CD14-positive monocyte (primary cell): ENCODE measurements at places on chromosomes 5 and 9.

DNA sequence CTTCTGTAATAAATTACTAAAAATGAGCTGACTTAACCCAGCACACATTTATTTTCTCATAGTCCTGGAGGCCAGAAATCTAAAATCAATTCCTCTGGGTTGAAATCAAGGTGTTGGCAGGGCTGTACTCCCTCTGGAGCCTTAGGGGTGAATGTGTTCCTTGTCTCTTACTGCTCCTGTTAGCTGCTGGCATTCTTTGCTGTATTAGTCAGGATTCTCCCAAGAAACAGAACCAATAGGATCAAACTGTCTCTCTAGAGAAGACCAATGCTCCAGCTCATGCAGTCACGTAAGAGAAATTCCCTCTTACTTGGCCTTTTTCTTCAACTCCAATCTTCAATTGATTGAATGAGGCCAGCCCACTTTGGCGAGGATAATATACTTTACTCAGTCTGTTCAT, 15.3 kb upstream of the CD180 start:
- peaks cover 37% of the 10 kb centered on the region for H3K4me1 ChIP-seq
- H3K36me3 ChIP-seq: no peaks in the 10 kb centered on the region
- no peaks in the 10 kb centered on the region for H3K27me3 ChIP-seq
- no peak overlapping the region for H3K27ac ChIP-seq

DNA sequence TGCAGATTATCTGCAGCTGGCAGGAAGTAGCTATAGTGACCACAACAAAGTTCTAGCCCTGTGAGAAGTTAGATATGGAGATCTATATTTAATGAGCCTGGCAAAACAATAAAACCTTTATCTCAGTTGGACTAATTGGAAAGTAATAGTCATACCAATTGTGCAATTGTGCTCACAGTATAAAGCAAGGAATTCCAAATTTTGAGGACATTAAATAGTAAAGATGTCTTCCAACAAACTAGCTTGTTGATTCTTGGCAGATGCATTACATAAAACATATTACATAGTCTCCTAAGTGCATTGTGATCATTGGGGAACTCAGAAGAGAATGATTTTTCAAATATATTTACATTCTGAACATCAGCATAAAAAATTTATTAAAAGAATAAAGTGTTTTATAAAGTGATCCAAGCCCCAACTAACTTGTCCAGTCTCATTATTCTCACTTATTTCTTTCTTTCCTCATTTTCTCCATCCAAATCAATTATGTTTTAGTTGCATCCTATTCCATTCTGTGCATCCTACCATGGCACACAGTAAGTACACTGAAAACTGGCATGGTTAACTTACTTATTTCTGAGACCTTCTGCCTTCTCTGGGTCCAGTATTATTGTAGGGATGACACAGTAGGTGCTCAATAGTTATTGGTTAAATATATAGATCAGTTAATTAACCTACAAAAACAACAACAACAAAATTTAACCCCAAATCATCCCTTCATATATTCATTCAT, 977.2 kb upstream of the NUDT12 start:
- no peak overlapping the region for H3K4me3 ChIP-seq
- no peaks in the 10 kb centered on the region for H3K27me3 ChIP-seq
- H3K36me3 ChIP-seq: no peaks in the 10 kb centered on the region
- DNase-seq: no peak

DNA sequence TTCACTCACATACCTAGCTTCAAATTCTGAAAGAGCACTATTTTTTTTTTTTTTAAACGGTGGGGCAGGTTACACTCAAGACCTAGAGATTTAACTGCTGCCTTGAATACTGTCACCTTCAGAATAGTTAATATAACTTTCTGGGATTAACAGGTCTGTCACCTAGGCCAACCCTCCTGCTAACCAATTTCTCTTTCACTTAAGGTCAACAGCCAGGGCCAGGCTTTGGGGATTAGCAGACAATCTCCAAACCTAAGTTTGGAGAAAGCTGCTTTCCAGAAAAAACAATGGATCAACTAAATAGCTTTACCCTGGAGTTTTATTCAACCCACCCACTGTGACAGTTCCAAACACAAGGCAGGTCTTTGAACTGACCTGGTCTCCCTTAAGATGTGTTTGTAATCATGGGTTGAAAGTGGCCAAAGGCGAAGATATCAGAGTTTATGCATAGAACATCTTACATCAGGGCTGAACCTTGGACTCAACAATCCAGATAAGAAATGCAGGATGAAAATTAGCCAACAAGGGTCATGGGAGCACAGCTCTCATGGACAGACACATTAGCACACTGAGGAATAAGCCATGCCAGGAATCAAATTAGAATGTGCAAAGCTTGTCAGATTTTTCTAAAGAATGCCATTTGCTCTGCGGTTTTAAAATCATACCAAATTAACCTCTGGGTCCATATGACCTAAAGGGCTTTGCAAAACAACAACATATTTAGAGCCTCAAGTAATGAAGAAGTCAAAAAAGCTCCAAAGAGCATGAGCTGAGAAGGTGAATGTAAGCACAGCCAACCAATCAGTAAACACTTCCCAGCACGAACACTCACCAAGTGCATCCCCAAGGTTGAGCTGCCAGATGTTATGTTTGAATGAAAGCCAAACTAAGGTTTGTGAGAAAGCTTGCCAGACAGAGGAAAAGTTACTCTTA, 538.5 kb upstream of the DMAC1 start:
- no peak for DNase-seq
- no peaks in the 10 kb centered on the region for H3K27me3 ChIP-seq
- no peaks in the 10 kb centered on the region for H3K4me1 ChIP-seq
- no peak overlapping the region for H3K4me3 ChIP-seq

DNA sequence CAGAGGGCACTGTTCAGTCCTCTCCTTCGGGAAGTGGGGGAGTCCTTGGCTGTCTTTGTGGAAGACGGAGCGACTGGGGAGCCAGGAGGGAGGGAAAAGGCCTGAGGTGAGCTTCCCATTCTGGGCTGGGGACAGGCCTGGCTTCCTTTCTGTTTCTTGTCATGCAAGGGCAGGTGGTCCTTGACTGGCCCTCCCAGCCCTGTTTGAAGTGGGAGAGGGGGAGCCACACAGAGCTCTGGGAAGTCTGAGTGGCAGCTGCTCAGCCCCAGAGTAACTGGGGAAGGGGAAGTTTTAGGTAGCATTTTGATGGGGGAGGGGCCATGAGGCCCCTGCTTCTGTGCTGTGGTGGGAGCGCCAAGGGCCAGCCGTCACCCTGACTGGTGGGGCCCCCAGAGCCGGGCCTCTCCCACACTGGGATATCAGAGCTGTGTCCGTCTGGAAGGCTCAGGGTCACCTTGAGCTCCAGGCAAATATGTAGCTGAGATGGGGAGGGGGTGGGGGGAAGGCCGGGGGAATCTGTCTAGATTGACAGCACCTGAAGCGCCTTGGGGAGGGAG, 6.5 kb downstream of the UNC5A start:
- DNase-seq: no peak
- peaks cover 2% of the 10 kb centered on the region for H3K4me1 ChIP-seq
- H3K27ac ChIP-seq: no peak overlapping the region
- H3K36me3 ChIP-seq: no peaks in the 10 kb centered on the region
- H3K27me3 ChIP-seq: peaks cover 29% of the 10 kb centered on the region
- no peak overlapping the region for H3K4me3 ChIP-seq

DNA sequence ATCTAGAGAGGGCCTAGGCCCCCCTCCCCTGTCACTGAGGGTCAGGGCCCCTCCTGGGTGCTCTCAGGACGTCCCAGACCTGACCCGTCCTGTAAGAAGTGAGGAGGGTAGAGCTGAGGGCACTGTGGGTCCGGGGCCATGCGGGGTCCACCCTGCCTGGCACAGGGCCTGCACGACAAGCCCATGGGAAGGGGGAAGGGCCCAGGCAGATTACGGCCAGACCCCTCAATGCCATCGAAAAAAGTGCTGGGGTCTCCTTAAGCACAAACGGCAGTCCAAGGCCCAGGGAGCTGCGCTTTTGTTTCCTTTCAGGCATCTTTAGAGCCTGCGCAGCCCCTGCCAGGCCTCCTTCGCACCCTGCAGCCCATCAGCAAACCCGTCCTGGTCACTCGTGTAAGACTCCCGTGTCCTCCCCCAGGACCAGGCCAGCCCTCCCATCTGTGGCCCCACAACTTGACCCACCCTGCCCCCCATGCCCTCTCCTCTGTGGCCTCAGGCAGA, 4.4 kb upstream of the EXOC3 start:
- no peak for DNase-seq
- H3K4me3 ChIP-seq: no peak overlapping the region
- no peak overlapping the region for H3K27ac ChIP-seq
- H3K27me3 ChIP-seq: no peaks in the 10 kb centered on the region
